AG04449 (cell line): ENCODE measurements at places on chromosomes 4 and X.

GRCh38 chr4:71498625-71499024, 159.8 kb downstream of the SLC4A4 start:
- DNase-seq, result no peak

- no peak for DNase-seq
Observed at GRCh38 chrX:41721590-41721989, 2.4 kb upstream of the GPR82 start.

DNA sequence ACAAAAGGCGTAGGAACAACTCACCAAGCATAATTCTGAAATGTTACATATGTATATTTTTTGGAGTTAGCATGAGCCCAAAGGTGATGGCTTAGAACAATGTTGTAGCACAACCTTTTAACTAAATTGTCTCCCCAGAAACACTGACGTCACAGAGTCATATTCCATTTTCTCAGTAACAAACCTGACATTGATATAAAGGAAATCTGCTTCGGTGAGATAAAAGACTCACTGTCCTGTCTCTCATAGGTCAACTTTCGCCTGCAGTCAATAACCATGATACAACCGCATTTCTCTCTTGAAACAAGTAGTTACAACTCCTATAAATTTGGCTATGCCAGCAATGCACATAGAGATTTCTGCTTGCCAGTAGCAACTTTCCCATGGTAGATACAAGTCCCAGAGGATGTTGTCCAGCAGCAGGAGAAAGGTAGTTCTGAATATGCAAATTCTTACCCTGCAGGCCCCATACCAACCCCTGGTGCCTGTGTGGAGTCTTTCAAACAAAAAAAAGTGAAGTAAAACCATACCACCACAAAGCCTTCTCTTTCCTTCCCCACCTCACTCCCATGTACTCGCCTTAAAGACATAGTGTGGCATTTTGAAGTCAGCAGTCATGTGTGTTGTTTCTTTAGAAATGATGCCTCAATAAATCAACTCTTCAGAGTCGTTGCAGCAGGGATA, 47.9 kb downstream of the MTM1 start:
- no peak for DNase-seq

- no peak for DNase-seq
Observed at GRCh38 chrX:17154001-17154400, 207.5 kb downstream of the REPS2 start.

GRCh38 chr4:89298155-89298554, 9.4 kb downstream of the GPRIN3 start:
- DNase-seq, result no peak

DNA sequence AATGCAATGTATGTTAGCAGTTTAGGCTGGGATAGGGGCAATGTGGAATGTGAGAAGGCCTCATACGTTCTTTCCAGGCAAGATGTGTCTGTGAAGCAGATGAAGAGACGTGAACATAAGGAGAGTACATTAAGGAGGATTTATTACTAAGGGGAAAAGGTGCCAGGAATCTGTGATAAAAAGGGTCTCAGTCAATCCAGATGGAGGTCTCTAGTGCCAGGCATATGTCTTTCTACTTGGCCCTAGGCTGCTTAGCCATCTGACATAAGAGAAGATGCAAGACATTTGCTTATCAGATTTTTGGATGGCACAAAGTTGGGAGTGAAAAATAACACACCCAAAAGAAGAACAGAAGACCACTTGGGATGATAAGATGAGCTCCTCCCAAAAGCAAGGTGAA, 93.0 kb upstream of the PRKG2 start:
- DNase-seq, result no peak

GRCh38 chr4:1759170-1759817, 33.8 kb upstream of the FGFR3 start:
- DNase-seq, result no peak

- no peak for DNase-seq
Observed at GRCh38 chr4:156109943-156110900, 156.6 kb upstream of the CTSO start.

- no peak for DNase-seq
Observed at GRCh38 chr4:156583265-156583664, 388.3 kb downstream of the PDGFC start.

GRCh38 chrX:10744007-10744406, 123.6 kb upstream of the MID1 start:
- no peak for DNase-seq

- DNase-seq, result no peak
Observed at GRCh38 chr4:100165809-100166208, 24.5 kb downstream of the DDIT4L start.

DNA sequence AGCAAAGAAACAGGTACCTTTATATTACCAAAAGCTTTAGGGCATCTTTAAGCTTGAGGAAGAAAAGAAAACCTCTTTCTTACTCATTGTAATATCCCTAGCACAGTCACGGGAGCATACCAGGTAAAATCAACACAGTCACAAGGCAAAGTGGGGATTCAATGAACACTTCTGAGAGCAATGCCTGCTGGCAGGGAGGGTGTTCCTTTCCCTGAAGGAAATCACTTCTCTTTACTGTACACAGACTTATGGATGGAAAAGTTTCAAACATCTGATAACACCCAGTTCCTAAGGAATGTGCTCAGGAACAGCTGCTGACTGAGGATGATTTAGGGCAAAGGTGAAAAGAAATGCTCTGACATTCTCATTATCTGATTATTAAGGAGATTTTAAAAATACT, 94.8 kb downstream of the MAML3 start:
- DNase-seq, result no peak

DNA sequence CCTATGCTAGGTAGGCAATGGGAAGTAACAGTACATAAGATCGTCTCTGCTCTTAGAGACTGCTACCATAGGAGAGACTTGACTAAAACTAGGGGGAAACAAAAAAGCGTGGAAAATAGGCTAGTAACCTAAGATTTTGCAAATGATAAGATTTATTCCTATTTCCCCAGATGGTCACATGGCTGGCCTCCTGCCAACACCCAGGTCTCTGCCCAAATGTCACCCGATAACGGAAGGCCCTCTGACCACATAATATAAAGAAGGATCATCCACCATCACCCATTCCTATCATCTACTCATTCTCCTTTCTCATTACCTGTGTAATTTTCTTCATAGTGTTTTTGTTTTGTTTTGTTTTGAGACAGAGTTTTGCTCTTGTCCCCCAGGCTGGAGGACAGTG, 4.7 kb downstream of the LAMP2 start:
- DNase-seq, result no peak

DNA sequence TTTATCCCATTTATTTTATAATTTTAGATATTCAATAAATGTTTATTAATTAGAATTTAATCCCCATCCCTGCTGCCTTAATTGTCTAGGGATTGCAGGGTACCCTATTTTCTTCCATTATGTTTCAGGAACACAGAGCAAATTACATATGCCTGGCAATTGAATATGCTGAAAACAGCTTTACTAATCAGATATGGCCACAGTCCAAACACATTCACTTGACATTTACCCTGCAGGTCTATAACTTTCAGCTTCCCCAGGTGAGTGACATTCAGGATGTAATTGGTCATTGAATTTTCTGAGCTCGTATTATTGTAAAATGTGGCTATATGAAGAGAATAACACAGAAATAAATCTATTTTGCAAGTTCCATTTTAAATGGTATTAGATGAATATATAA, 218.7 kb upstream of the NDST4 start:
- no peak for DNase-seq

- DNase-seq, result no peak
Observed at GRCh38 chr4:6858997-6859396, 50.6 kb upstream of the TBC1D14 start.

- no peak for DNase-seq
Observed at GRCh38 chr4:127210893-127211649, 421.7 kb upstream of the INTU start.

DNA sequence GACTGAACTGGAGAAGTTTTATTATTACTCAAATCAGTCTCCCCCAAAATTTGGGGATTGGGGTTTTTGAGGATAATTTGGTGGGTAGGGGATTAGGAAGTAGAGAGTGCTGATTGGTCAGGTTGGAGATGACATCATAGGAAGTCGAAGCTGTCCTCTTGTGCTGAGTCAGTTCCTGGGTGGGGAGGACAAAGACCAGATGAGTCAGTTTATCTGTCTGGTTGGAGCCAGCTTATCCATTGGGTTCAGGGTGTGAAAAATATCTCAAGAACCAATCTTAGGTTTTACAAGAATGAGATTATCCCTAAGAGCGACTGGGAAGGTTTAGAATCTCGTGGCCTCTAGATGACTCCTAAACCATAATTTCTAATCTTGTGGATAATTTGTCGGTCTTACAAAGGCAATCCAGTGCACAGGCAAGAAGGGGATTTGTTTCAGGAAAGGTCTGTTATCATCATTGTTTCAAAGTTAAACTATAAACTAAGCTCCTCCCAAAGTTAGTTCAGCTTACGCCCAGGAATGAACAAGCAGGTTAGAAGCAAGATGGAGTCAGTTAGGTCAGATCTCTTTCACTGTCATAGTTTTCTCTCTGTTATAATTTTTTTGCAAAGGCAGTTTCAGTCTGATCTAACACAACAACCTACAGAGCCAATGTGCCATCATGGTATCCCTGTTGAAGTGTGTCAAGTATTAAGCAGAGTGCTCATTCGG, 274.5 kb downstream of the SLC7A11 start:
- DNase-seq, result no peak

- DNase-seq, result no peak
Observed at GRCh38 chr4:136136601-136137000, 1395.7 kb downstream of the PCDH18 start.
